ENCODE measurements at places on chromosomes 3 and 15.

GRCh38 chr15:58977887-58978286, 9.6 kb upstream of the RNF111 start:
- DNase-seq: no peak

DNA sequence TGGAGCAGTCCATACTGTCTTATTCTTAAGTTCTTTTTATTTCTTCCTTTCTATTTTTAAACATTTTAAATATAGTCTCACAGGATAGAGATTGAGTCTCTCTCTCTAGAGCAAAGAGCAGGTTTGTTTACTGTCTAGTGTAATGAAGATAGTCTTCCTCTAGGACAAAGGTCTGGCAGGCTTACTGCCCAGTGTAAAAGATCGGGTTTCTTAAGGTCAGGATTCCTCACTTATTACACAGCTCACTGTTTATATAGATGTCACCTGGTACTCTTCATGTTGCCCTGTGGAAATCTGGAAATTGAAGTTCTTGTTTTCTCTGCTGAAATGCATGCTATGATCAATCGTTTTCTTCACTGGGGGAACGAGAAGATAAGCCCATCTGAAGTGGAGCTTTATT, 76.0 kb downstream of the ZBBX start:
- DNase-seq: no peak

DNA sequence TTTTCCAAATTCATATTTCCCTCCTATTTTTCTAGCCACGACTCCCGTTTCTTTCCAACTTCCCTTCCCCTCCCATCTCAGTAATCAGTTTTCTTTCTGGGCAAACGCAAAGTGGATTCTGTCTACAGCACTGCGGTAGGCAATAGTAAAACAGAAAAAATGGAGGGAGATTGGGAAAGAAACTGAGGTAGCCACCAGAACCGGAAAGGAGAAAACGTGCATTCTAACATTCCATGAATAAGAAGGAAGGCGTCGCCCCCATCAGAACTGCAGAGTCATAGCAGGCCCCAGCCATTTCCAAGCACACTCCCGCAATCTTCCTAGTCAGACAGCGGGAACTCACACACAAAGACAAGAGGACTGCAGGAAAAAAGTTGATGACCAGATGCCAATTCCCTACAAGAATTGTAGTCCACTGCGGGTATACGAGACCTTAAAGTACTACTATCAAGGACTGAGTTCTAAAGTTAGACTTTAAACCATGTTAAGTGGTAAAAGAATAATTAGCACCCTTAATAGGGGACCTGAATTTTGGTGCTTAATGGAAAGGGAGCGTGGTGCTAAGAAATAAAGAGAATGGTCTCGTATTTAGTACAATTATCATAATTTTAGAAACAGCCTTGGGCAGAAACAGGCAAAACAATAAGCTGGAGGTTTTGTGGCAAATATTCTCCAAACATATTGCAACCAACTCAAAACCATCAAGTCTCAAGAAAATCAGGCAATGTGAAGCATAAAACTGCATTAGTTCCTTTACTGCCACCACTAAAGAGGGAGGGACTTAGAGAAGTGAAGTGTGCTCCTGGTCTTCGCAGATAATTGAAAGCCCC, 1.4 kb downstream of the PFN2 start:
- no peak for DNase-seq

DNA sequence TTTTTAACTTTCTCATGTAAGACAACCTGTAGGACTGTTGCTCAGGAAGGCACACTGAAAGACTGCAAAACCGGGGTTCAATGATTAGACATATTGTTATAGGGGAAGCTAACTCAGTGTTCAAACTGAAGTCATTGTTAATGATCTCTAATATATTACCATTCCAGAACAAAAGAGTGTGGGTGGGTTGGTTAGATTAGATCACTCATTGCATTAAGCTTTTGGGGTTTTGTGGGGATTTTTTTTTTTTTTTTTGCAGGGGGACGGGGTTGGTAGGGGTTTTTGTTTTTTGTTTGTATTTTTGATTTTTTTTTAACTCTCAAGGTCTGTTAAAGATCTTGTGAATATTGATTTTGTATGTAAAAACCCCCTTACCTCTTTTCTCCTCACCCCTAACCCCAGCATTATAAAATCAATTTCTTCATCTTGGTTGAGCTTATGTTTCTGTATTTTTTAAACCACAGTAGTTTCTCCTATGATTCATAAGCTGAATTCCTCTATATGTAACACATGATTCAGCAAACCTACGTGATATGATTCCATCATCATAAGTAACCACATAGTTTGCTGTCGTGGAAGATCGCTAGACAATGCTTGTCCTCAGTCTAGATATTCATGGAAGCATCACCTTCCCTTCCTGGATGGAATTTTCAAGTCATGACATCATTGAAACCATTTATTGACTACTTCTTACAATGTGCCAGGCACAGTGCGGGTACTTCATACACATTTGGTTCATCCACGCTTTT, 544.1 kb upstream of the MDFIC2 start:
- DNase-seq: no peak

Data from stimulated activated CD4-positive, alpha-beta T cell treated with anti-CD3 and anti-CD28 coated beads, Interleukin-4, amount 100 ng/mL, for 48 hours (primary cell).